A673 (cell line): ENCODE measurements at places on chromosomes 11 and 22.

- peak; percentile 43 for DNase-seq
These were observed 36.9 kb downstream of the ARFGAP3 start for GRCh38 chr22:42820045-42820763.

- DNase-seq, result peak; percentile 40
These were observed 48.7 kb upstream of the ZBED5 start for GRCh38 chr11:10906521-10906920.

DNA sequence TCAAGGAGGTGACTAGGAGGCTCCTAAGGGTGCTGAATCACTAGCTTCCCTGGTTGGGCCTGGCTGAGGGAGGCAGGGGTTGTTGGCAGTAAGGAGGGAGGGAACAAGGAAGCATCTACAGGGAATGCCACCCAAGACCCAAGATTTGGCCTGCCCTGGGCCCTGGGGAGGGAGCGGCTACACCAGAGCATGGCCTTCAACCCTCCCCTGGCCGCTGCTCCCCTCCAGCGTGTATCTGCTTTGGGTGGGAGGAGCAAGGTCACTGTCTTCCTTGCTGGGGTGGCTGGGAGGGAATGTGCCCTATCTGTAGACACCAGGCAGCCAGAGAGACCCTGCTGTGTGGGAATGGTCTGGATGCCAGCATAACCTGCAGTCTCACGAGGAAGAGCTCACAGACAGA is 29.5 kb upstream of the MYEOV start:
- DNase-seq, result no peak

DNA sequence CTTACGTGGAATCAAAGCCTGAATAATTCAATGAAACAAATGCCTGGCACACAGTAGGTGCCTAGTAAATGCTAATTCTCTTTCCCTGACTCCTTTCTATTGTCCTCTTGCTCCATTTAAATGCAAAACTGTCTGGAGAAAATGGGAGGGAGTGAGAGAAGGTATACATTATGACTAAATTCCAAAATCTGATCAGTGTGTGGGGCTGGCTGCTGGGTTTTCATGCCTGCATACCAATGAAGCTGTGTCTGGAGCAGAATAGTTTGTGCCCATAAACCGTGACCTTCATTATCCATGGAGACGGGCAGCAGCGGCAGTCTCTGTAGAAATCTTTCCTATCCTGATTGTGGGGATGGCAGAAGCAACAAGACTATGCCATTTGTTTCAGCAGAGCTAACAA is 223.4 kb upstream of the ZBED5 start:
- no peak for DNase-seq

- DNase-seq, result no peak
These were observed 53.4 kb downstream of the RTL6 start for GRCh38 chr22:44444341-44445306.

DNA sequence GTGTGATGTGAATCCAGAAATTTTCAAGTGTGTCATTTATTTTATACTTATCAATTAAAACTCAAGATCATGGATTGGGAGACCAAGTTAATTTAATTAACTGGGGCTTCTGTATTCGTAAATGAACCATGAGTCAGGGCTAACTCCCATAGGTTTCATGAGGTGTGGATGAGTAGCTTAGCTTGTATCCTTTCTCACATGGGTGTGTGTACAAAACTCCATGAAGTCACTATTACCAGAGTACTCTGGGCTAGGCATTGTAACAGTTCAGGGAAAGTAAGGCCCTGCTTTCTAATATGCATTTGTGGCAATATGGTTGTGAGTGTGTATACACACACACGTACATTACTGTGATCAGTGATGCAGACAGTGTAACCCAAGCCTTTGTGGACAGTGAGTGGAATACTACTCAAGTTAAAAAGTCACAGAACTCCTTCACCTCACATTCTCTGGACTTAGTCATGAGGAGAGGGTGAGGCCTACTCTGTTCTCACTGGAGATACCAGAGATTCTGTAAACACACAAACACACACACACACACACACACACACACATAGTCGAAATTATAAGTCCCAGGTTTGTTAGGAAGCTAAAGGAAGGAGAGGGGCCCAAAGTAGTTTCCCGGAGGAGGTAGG is 3.5 kb downstream of the CNTF start:
- no peak for DNase-seq

DNA sequence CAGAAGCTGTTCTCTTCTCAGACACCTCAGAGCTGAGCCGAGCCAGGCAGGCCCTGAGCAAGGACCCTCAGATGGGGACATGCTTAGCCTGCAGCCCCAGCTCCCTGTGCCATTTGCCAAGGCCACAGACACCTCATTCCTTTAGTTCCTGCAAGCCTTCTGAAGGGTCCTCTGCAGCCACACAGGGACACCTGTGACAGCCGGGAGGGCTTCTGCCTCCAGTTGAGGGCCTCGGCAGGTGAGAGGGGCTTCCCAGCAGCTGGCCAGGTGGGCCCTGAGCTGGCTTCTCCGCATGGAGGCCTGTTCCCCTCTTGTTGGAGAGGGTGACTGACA is 18.2 kb downstream of the INCENP start:
- no peak for DNase-seq

DNA sequence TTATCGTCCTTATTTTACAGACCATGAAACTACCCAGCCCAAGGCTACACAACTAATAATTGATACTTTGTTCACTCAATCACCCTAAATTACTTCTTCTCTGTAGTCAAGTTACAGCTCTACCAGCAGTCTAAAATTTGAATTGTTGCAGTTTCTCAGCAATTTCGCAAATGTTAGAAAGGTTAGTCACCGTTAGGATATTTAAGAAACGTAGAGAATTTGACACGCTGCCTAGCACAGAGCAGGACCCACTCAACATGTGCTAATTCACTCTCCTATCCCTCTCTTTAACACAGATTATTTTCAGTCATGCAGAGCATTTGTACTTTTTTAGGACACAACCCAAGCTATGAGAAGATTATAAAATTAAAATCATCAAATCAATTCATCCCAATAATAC is 771.1 kb upstream of the LUZP2 start:
- DNase-seq, result no peak

- no peak for DNase-seq
These were observed 2.0 kb downstream of the DHCR7 start for GRCh38 chr11:71446150-71446549.

DNA sequence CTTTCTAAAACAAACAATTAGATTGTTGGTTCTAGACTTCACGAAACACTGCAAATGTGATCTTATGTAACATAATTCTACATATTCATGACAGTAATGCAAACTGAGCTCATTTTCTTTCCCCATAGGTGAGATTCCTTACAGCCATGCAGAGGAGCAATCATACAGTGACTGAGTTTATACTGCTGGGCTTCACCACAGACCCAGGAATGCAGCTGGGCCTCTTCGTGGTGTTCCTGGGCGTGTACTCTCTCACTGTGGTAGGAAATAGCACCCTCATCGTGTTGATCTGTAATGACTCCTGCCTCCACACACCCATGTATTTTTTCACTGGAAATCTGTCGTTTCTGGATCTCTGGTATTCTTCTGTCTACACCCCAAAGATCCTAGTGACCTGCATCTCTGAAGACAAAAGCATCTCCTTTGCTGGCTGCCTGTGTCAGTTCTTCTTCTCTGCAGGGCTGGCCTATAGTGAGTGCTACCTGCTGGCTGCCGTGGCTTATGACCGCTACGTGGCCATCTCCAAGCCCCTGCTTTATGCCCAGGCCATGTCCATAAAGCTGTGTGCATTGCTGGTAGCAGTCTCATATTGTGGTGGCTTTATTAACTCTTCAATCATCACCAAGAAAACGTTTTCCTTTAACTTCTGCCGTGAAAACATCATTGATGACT is 1.5 kb downstream of the OR9G1 start:
- peak; percentile 11 for DNase-seq

DNA sequence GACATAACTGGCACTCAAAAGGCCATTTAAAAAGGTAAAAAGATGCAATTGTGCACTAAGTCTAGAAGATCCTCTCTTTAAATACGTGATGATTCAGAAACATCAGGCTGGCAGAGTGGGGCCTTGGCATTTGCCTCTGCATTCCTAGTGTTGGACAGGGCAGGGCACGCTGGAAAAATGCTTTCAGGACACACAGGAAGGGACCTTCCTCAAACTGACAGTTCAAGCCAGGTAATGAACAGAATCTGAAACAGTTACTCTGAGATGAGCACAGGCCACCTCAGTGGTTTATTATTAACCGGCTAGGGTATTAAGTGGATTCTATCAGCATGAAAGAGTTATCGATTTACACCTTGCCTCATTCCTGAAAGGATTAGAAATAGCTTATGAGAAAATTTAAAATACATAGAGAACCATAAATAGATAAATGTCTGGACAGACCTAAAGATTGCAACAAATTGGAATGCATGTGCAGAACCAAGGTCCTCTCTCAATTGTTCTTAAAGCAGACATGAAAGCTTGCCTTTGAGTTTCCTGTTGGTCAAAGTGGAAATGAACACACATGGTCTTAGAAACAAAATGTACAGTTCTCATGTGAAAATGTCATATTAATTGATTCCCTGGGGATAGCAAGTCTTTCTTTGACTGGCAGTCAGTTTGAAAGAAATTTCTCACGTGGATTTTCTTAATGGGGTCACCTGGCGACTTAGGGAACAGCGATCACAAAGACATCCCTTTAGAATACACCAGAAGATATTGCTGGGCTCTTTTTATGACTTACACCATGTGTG is 21.5 kb upstream of the CSNK2A3 start:
- DNase-seq, result no peak

GRCh38 chr22:49017482-49018329 is 810.0 kb downstream of the BRD1 start:
- DNase-seq, result no peak

DNA sequence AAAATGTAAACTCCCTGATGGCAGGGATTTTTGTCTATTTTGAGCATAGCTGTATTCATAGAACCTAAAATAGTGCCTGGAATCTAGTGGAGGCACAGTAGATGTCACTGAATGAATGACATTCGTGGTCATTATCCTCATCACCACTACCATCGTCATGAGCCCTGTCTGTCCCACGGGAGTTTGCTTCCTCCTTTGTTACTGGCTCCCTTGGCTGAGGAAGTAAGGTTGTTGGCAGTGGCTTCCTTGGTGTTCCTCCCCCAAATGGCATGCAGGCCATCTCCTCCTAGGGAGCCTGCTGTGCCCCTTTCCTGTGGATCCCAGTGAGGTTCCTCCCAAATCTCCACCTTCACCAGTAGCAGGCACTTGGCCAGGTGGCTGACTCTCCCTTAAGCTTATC is 183.0 kb downstream of the CEP164 start:
- peak; percentile 65 for DNase-seq

DNA sequence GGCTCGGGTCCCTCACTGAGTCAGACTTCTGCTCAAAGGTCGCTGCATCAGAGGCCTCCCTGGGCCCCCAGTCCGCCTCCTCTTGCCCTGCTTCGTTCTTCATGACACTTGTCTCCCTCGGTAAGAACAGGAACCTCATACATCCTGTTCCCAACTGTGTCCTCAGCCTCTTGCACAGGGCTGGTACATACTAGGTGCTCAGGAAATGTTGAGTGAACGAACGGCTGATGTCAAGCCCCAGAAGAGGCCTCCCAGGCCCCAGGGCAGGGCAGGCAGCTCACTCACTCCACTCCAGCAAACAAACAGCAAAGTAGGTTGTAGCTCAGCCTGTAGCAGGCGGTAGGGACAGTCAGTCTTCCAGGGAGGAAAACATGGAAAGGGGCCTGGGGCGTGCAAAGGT is 17.2 kb downstream of the SYNGR1 start:
- no peak for DNase-seq

GRCh38 chr11:78533399-78533798 is 41.3 kb downstream of the NARS2 start:
- no peak for DNase-seq
